ENCODE measurements at places on chromosomes 11 and 22. TPM values are rescaled to one million over a fixed set of nuclear protein-coding genes. Genes with fewer than 3 reads are reported as not detected.

DNA sequence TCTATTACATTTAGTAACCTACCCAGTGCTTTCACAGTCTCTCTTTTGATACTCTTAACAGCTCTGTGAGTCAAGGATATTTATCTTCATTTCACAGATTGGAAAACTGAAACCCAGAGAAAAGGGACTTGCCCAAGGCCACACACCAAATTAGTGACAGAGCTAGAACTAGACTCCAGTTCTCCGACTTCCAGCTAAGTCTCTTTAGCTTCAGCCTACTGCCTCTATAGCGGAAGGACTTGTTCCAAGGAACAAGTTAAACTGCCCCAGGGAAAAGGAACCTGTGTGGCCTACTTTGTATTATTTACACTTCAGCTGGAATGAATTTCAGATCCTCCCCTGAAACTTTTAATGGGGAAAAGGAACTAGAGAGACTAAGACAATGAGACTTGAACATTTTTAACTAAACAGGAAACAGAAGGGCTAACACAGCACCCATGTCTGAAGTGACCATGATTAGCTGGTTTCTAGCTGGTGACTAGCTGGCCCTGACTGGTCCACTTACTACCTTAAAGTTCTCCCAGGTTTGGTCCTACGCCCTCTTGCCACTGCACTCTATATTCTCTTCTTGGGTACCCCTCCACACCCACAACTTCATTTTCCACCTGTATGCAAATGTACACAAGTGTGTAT is 1.3 kb downstream of the LRRC51 start:
- H3K27me3 ChIP-seq = no peaks in the 10 kb centered on the region
- H3K36me3 ChIP-seq = peaks cover 7% of the 10 kb centered on the region
- DNase-seq = no peak
- H3K27ac ChIP-seq = no peak overlapping the region

- no peaks in the 10 kb centered on the region for H3K36me3 ChIP-seq
- H3K27ac ChIP-seq = no peak overlapping the region
- no peak for DNase-seq
- H3K27me3 ChIP-seq = no peaks in the 10 kb centered on the region
- H3K4me1 ChIP-seq = no peaks in the 10 kb centered on the region
These were observed 172.6 kb downstream of the WNT11 start for GRCh38 chr11:76033699-76034098.

ANO5 gene
- total RNA-seq = 2.8 TPM

- peak overlapping the region; percentile 63 for H3K27ac ChIP-seq
- no peaks in the 10 kb centered on the region for H3K36me3 ChIP-seq
- H3K4me3 ChIP-seq = no peak overlapping the region
- peaks cover 3% of the 10 kb centered on the region for H3K4me1 ChIP-seq
These were observed 1.8 kb upstream of the DUSP8 start for GRCh38 chr11:1573903-1574237.

DNA sequence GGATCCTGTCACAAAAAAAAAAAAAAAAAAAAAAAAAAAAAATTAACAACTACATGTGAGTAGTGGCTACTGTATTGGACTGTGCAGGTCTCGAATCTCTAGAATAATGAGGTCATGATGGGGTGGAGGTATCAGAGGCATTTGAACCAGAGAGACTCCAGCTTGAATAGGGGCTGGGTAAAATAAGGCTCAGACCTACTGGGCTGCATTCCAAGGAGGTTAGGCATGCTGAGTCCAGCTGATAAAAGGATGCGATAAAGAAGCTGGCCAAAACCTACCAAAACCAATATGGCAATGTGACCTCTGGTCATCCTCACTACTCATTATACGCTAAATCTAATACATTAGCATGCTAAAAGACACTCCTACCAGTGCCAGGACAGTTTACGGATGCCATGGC is 5.9 kb upstream of the PACSIN3 start:
- no peak overlapping the region for H3K27ac ChIP-seq
- no peaks in the 10 kb centered on the region for H3K27me3 ChIP-seq
- DNase-seq = no peak

DNA sequence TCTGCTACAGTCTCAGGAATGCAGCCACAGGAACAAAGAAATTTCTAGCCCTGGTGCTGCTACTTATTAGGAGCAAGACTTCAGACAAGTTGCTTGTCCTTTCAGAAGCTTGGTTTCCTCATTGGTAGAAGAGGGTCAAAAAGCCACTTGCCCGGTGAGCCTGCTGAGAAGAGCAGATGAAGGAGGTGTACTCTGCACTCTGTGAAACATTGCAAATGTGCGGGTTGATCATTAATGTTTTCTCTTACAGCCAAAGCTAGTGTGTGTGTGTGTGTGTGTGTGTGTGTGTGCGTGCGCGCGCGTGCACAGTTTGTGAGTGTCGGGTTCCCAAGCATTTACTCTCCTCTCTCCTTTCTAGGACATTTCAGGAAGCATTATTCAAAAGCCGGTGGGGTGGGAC is 86.3 kb upstream of the NNMT start:
- no peaks in the 10 kb centered on the region for H3K27me3 ChIP-seq
- H3K36me3 ChIP-seq = peaks cover 25% of the 10 kb centered on the region
- H3K27ac ChIP-seq = peak overlapping the region; percentile 9
- H3K4me3 ChIP-seq = no peak overlapping the region
- H3K4me1 ChIP-seq = no peaks in the 10 kb centered on the region

DNA sequence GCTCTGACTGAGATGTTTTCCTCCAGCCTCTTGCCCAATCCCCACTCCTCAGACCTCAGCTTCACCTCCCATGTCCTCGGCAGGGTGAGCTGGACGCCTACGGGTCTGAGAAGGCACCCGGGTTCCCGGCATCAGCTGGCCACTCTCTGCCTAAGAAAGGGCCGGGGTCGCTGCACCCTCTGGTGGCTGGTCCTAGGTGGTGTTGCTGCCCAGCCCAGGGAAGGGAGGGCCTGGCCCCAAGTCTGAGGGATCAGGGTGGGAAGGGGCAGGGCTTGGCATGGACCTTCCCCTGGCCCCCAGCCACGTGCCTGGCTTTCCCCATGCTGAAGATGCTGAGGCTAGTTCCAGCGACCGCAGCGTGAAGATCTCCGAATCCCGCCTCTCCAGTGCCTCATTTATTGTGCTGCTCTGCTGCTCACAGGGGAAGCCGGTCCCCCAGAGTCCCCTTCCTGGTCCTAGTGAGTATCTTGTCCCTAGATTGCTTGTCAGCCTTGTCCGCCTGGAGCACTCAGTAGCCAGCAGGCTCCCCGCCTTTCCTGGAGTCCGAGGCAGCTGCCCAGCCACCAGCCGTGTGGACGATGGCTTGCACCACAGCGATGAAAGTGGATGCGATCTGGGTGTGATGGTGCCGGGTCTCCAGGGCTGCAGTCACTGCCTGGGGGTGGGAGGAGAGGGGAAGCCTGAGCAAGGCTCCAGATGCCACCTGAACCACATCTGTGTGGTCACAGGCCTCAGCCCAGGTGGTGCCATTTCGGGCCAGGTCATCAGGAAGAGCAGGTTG is 2.9 kb upstream of the GGT5 start:
- H3K4me1 ChIP-seq = no peaks in the 10 kb centered on the region
- H3K36me3 ChIP-seq = no peaks in the 10 kb centered on the region
- DNase-seq = peak; percentile 96
- no peaks in the 10 kb centered on the region for H3K27me3 ChIP-seq
- H3K27ac ChIP-seq = peak overlapping the region; percentile 97
- H3K4me3 ChIP-seq = no peak overlapping the region

DNA sequence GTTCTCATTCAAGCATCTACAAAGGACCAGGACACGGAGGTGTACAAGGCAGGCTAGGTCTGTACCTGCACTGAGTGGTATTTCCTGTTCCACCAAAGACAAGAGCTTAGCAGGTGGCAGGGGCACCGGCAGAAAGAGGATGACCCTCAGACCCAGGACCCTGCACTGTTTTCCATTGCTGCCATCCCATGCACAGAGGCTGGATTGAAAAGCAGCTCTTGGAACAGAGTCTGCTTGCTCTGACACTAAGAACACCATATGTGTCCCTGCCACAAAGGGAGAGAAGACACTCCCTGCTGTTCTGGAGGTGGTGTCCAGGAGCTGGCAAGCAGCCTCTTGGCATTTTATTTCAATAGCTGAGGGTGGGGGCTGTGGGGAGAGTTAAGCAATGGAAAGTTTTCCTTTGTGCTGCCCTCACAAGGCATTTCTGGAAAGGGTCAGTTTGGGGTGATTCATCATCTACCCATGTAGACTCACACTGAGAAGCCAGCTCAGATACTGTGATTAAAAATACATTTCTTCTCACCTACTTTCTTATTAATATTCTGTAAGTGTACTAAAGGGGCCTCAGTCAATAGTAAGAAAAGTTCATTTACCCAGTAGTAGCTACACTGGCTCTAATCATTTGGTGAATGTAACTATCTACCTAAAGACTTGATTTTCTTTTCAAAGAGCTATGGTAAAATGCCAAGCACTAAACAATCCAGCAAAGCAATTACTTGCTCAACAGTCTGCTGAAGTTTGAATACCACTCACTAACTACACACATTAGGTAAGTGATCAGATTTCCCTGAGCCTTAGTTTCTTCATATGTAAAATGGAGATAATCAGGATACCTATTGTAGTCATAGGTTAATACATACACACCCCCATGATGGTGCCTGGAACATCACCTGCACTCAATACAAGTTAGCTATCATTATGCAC is 55.2 kb downstream of the SLC1A2 start:
- H3K4me1 ChIP-seq = no peaks in the 10 kb centered on the region
- DNase-seq = peak; percentile 26
- H3K36me3 ChIP-seq = no peaks in the 10 kb centered on the region
- H3K4me3 ChIP-seq = no peak overlapping the region
- peak overlapping the region; percentile 29 for H3K27ac ChIP-seq

- H3K4me1 ChIP-seq = peaks cover 3% of the 10 kb centered on the region
- DNase-seq = peak; percentile 92
- peak overlapping the region; percentile 73 for H3K4me3 ChIP-seq
These were observed 1.1 kb downstream of the GAB2 start for GRCh38 chr11:78416285-78417174.

PANX3 gene
- not detected for total RNA-seq

GRCh38 chr11:72781063-72781312 is 12.9 kb downstream of the STARD10 start:
- H3K4me3 ChIP-seq = peak overlapping the region; percentile 48
- DNase-seq = no peak
- no peaks in the 10 kb centered on the region for H3K27me3 ChIP-seq
- peak overlapping the region; percentile 79 for H3K27ac ChIP-seq
- H3K36me3 ChIP-seq = no peaks in the 10 kb centered on the region

C11orf16 gene
- 8.4 TPM for total RNA-seq

- DNase-seq = no peak
- no peak overlapping the region for H3K4me3 ChIP-seq
- no peaks in the 10 kb centered on the region for H3K27me3 ChIP-seq
- no peak overlapping the region for H3K27ac ChIP-seq
- peaks cover 20% of the 10 kb centered on the region for H3K4me1 ChIP-seq
- no peaks in the 10 kb centered on the region for H3K36me3 ChIP-seq
These were observed 49.3 kb upstream of the CD44 start for GRCh38 chr11:35089666-35090065.

MRGPRD gene
- total RNA-seq = not detected

DNA sequence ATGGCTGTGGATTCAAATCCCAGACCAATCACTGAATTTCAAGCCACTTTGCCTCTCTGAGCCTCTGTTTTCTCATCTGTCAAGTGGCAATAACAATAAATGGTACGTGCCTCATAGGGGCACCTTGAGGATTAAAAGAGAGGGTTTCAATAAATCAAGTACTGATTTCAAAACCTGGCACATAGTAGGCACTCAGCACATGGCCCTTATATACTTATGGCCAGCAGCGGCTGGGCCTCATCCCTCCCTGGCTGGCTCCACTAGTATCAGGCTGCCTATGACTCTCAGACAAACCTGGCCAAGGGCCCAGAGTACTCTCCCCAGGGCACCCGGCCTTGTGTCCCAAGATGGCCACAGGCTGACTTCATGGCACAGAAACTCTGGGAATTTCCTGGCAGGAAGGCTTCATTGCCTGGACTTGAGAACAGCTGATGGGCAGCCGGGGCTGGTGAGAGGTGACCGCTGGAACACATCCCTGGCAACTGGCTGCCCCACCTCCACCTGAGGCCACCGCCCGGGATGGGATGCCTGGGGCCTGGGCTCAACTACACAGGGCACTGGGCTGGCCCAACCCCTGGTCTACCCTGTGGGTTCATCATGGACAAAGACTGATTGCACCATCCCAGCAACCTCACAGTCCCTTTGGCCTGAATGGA is 3.4 kb downstream of the FADS3 start:
- peaks cover 3% of the 10 kb centered on the region for H3K36me3 ChIP-seq
- H3K4me3 ChIP-seq = no peak overlapping the region

DNA sequence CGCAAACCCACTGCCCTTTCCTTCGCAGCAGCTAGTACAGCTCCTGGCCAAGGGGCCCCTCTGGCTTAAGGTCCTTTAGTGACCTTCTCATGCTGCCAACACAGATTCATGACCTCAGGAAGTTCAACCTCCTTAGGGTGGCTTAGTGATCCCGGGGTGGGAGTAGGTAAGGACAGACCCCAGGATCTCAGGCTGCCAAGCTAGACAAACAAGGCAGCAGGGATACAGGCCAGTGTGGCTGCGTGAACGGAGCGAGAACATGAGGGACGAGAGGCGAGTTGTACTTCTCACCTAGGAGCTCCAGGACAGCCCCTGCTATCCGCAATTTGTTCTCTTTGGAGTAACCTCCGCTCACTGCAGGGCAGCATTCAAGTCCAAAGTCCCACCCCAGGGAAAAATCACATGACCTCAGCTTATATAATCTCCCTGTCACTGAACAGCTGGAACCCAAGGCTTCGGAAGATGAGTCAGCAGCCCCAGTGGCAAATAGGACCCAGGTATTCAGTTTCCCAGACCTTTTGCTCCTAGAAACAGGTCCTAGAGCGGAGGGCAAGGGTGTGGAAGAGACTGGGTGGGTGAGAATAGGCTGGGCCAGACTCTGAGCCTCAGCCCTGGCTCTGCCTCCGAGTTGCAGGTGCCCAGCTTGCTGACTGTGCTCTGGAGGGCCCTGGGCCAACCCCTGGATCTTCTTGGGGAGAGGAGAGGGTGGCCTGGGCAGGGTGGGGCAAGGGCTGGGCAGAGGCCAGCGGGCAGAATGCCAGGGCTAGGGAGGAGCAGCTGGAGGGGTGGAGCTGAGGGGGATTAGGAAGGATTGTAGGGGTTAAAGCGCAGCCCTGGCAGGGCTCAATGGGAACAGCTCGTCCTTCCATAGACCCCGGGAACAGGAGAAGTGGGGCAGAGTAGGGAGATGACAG is 13.1 kb downstream of the USP2 start:
- H3K4me1 ChIP-seq = peaks cover 4% of the 10 kb centered on the region
- DNase-seq = no peak
- no peak overlapping the region for H3K27ac ChIP-seq

DNA sequence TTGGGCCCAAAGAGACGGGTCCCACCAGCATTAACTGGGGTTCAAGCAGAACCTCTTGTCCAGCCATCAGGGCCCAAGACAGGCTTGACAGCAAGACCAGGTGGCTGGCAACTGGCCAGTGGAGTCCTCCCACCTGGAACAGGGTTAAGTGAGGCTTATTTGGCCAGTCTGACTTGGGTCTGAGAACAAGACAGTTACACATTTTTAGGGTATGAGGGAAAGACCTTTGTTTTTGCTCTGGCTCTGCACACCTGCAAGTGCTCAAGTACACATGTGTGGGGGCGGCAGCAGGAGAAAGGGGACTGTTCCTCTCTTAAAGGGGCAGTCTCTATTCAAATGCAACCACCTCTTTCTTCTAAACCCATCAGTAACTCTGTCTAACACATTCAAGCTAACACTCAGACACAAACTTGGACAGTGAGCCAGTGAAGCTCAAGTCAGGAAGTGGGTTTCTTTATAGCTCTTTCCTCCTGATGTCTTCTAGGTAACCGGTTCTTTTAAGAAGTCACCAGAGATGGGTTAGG is 116.2 kb downstream of the ETS1 start:
- H3K4me1 ChIP-seq = peaks cover 14% of the 10 kb centered on the region
- peaks cover 33% of the 10 kb centered on the region for H3K36me3 ChIP-seq
- H3K27ac ChIP-seq = no peak overlapping the region
- DNase-seq = no peak
- no peak overlapping the region for H3K4me3 ChIP-seq

NF2 gene
- total RNA-seq = 49.7 TPM

SERHL2 gene
- 2.7 TPM for total RNA-seq

All from lung (tissue), 17 donors.